CD14-positive monocyte (primary cell): ENCODE measurements at places on chromosomes 11 and 22.
A peak's percentile ranks its signal among the peaks of the same experiment; 100 is the strongest.

DNA sequence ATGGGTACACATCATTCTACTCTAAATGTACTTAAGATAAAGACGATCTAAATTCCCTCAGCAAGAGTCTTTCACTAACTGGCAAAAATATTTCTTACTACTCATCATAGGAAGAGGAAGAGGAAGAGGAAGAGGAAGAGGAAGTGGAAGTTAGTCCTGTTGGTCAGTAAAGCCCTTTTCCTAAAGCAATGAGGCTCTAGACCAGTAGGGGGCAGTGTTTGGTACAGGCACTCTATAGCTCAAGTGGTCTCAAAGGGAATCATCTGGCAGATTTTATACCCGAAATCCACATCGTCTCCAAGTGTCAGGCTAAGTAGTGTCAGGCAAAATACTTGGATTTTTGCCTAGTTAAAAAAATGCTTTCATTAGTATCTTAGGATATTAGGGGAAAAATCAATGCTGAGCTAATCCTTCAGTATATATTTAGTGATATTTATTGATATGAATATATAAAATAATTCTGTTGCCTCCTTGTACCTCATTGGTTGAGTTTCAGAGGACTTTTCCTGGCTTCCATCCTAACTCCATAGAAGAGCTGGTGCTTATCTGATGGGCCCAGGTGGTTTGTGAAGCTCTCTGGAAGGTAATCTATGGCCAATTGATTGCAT, 7.7 kb downstream of the BLID start:
- no peaks in the 10 kb centered on the region for H3K36me3 ChIP-seq
- H3K4me3 ChIP-seq: no peak overlapping the region
- no peaks in the 10 kb centered on the region for H3K27me3 ChIP-seq

DNA sequence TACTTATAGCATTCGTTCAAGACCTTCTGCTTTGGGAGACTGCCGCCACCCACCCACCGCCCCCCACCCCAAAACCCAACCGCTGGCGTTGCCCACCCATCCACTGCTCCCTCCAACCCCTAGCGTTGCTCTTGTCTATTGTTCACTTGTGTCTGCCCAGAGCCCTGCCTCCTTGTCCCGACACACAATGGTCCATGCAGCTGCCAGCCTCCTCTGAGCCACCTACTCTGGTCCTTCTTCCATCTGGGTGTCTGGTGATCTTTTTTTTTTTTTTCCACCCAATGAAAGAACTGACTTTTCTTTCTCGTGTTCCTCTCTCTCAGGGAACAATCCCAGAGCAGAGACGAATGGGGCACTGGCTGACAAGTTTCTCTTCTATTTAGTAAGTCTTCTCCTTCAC, 256.0 kb upstream of the SESN3 start:
- H3K4me3 ChIP-seq: no peak overlapping the region
- H3K4me1 ChIP-seq: no peaks in the 10 kb centered on the region
- no peak overlapping the region for H3K27ac ChIP-seq

GRCh38 chr11:122265981-122266380, 150.0 kb upstream of the BLID start:
- no peak overlapping the region for H3K27ac ChIP-seq
- H3K4me3 ChIP-seq: no peak overlapping the region
- peaks cover 11% of the 10 kb centered on the region for H3K4me1 ChIP-seq
- H3K36me3 ChIP-seq: no peaks in the 10 kb centered on the region
- no peaks in the 10 kb centered on the region for H3K27me3 ChIP-seq
- DNase-seq: no peak

- no peaks in the 10 kb centered on the region for H3K4me1 ChIP-seq
- H3K36me3 ChIP-seq: no peaks in the 10 kb centered on the region
- no peak overlapping the region for H3K4me3 ChIP-seq
- no peak overlapping the region for H3K27ac ChIP-seq
- H3K27me3 ChIP-seq: peaks cover 2% of the 10 kb centered on the region
Measured at GRCh38 chr11:115741376-115742107, 237.3 kb upstream of the CADM1 start.

- peaks cover 10% of the 10 kb centered on the region for H3K36me3 ChIP-seq
- DNase-seq: no peak
- H3K4me1 ChIP-seq: no peaks in the 10 kb centered on the region
Measured at GRCh38 chr11:58597486-58598144, 18.8 kb downstream of the ZFP91 start.

DNA sequence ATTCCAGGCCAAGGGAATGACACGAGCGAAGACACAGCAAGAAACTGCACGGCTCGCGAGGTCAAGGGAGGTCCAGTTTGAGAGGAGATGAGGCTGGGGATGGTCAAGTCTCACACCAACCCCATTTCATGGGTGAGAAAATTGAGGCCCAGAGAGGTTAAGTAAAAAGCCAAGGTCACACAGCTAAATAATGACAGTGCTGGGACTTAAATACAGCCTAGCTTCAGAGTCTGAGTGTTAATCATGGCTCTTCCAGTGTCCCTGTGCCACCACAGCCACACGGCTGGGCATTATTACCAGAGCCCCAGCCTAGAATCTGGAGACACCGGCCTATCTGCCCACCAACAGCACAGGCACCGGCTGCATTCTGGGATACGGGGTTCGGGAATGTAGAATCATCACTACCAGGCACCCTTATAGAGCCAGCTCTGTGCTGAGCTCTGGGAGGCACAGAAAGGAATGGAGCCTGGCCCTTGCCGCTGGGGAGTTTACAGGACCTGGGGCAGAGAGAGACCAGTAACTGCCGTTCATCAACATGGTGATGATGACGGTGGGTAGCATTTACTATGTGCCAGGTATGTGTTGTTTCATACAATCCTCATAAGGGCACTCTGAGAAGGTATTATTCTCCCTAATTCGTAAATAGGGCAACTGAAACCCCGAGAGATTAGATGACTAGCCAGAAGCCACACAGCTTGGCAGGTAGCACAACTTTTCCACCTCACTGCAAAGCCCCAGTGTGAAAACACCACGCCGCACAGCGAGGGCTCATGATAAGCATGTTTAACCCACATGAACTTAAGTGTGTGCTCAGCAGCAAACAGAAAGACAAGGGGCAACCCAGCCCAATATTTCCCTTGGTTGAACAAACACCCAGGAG, 51.8 kb downstream of the CD6 start:
- peaks cover 25% of the 10 kb centered on the region for H3K27me3 ChIP-seq
- peaks cover 34% of the 10 kb centered on the region for H3K4me1 ChIP-seq
- no peak for DNase-seq
- no peaks in the 10 kb centered on the region for H3K36me3 ChIP-seq

DNA sequence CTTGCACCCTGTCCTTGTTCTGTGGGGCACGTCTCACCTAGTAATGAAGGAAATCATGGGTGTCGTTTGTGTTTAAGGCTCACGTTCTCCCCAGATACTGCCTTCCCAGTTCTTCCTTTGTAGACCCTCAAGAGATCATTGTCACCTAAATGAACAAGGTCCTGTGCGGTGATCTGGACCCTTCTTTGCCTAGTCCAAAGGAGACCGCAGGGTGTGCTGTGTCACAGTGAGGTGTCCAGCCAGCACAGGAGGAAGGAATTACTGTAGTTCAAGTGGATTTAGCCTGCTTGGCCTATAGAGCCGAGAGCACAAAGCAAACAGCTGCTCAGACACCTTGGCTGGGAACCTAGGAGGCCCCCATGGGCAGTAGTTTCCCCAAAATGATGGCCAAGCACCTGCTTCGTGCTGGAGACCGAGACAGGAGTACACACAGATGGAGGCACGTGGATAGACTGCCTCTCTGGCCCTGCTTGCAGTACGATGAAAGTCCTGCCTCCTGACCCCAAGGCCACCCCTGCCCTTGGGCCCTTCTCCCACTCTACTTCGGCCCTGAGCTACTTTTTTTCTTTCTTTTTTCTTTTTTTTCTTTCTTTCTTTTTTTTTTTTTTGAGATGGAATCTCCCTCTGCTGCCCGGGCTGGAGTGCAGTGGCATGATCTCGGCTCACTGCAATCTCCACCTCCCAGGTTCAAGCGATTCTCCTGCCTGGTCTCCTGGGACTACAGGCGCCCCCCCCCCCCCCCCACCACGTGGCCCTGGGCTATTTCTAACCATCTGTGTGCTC, 19.4 kb upstream of the PPFIA1 start:
- no peak overlapping the region for H3K27ac ChIP-seq

DNA sequence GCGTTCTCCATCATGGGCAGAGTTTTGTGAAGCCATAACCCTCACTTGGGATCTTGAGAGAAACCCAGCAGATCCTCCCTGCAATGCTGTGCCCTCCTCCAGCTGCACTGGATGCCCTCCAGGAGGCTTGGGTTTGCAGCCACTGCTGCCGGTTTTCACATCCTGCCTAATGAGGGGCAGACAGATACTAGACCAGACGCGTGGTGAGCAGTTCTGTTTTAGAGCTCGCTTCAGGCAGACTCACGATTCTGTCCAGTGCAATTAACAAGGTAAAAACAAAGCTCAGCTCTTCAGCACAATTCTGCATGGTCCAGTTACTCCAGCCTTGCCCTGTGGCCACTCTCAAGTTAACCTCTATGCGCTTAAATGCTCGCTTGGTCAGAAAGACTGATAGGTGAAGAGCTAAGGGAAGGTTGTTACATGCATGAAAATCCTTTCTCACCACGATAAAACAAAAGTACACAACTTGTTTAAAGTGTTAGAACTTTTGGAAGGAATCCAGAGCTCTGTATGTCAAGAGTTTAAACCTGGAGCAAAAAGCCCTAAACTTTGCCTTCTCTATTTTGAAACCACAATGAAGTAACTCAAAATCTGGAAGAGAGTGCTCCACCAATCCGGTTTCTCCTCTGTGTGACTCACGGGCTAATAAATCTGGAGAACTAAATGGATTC, 292.3 kb upstream of the FAT3 start:
- no peaks in the 10 kb centered on the region for H3K4me1 ChIP-seq
- H3K27me3 ChIP-seq: no peaks in the 10 kb centered on the region
- DNase-seq: no peak
- no peaks in the 10 kb centered on the region for H3K36me3 ChIP-seq
- H3K4me3 ChIP-seq: no peak overlapping the region
- no peak overlapping the region for H3K27ac ChIP-seq

DNA sequence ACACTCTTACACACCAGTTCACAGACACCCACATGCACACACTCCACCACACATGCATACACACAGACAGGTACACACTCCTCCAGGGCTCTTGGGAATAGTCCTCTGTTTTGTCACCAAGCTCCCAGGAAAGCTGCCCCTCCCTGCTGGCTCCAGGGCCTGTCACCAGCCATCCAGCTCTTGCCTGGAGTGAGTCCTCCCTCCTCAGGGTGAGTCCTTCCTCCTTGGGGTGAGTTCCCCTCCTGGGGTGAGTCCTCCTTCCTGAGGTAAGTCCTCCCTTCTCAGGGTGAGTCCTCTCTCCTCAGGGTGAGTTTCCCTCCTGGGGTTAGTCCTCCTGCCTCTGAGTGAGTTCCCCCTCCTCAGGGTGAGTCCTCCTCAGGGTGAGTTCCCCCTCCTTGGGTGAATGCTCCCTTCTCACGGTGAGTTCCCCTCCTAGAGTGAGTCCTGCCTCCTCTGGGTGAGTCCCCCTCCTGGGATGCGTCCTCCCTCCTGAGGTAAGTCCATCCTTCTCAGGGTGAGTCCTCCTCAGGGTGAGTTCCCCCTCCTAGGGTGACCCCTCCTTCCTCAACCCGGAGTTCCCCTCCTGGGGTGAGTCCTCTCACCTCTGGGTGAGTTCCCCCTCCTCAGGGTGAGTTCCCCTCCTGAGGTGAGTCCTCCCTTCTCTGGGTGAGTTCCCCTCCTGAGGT, 100.6 kb upstream of the FGF3 start:
- no peak for DNase-seq
- no peak overlapping the region for H3K4me3 ChIP-seq
- H3K27me3 ChIP-seq: peaks cover 10% of the 10 kb centered on the region
- H3K36me3 ChIP-seq: no peaks in the 10 kb centered on the region

DNA sequence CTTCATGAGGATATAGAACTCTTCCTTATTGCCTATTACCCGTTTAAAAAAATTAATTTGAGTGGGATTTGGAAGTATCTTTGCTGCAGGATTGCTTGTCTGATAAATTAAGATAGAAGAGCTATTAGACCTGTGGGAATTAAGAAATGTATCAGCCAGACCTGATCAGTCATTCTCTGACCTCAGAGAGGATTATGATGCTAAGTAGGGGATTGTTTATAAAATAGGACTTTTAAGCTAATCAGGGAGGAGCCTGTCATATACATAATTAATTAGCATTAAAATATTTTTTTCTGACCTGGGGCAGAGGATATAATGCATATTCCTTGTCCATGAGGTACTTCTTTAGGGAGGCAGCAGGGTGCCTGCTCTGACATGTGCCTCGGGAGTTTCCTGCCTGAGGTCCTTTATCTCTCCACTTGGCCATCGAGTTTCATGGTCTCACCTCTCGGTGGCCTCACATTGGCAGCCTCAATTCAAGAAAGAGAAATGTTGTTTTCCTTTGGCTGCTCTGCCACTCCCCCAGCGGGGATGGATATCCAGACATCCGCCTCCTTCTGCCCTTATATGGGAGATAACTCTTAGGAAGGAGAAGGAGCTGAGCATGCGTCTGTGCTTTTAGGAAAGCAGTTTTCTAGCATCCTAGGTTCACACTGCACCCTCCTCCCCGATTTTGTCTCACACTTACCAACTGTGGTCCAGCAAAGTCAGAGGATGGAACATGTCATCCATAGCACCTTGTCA, 41.1 kb downstream of the DIXDC1 start:
- H3K4me3 ChIP-seq: no peak overlapping the region
- no peak overlapping the region for H3K27ac ChIP-seq
- no peaks in the 10 kb centered on the region for H3K36me3 ChIP-seq
- H3K4me1 ChIP-seq: peaks cover 6% of the 10 kb centered on the region
- no peak for DNase-seq

- peak overlapping the region; percentile 100 for H3K4me3 ChIP-seq
- peaks cover 96% of the 10 kb centered on the region for H3K4me1 ChIP-seq
- peaks cover 37% of the 10 kb centered on the region for H3K36me3 ChIP-seq
- H3K27me3 ChIP-seq: no peaks in the 10 kb centered on the region
- H3K27ac ChIP-seq: no peak overlapping the region
Measured at GRCh38 chr11:65431451-65432099, 9.0 kb downstream of the NEAT1 start.

DNA sequence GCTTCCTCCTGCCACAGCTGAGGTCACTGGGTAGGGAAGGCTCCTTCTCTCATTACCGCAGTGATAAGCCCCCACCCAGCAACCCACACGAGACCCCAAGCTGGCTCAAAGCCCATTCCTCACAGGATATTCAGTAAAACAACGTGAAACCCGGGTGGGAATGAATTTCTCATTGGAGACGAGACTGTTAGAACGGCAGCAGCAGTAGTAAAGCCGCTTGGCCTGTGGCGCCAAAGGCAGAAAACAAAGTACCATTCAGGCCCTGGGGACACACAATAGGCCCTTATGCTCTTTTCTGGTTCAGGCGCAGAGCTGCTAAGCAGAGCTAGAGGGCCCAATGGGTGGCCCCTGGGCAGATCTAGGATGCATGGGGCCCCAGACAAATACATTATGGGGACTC, 45.3 kb downstream of the PC start:
- H3K4me1 ChIP-seq: no peaks in the 10 kb centered on the region
- H3K4me3 ChIP-seq: no peak overlapping the region
- H3K36me3 ChIP-seq: no peaks in the 10 kb centered on the region
- H3K27me3 ChIP-seq: no peaks in the 10 kb centered on the region
- no peak overlapping the region for H3K27ac ChIP-seq
